ENCODE measurements at places on chromosomes 13 and 19.

DNA sequence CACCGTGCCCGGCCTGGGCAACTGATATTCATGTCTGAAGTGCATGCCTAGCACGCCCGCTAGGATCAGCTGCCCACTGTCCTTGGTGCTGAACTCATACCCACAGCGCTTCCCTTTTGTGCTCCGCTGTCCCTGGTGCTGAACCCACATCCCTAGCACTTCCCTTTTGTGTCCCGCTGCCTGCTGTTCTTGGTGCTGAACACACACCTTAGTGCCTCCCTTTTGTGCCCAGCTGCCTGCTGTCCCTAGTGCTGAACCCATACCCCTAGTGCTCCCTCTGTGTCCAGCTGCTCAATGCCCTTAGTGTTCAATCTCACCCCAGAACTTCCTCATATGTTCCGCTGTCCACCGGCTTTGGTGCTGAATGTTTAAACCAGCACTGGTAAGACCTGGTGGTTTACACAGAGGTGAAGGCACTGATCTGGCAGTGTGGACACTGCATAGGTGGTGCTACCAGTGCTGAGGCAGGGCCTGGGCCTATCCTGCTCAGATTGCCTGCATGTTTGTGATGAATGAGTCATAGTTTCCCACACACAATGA lies 26.3 kb upstream of the SIGLEC11 start:
- DNase-seq = peak; percentile 81

DNA sequence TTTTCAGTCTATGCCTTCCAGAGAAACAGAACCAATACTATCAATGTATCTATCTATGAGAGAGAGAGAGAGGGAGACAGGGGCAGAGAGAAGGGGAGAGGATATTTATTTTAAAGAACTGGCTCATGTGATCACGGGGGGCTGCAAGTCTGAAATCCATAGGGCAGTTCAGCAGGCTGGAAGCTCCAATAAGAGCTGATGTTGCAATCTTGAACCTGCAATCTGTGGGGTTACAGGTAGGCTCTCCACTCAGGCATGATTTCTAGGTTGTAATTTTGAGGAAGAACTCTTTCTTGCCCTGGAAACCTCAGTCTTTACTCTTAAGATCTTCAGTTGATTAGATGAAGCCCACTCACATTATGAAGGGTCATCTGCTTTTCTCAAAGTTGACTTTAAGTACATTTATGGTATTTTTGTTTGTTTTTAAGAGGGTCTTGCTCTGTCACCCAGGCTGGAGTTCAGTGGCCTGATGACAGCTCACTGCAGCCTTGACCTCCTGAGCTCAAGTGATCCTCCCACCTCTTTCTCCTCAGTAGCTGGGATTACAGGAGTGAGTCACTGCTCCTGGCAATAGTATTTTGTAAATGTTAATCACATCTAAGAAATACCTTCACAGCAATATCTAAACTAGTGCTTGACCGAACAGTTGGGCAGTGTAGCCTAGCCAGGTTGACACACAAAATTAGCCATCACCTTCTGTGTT lies 376.4 kb downstream of the FGF9 start:
- DNase-seq = no peak

DNA sequence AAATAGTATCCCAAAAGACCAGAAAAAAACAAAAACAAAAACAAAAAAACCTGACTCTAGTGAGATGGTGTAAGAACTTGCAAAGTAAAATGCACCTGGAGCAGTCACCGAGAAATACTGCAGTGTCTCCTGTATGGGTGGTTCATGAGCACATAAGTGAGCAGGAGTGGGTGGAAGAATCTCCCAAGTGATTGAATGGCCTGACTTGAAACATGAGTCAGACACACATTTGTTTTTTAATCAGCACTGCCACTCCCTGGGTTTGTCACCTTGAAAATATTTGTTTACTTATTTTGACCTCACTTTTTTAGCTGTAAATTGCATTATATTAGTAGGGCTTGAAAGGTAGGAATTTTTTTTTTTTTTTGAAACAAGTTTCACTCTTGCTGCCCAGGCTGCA lies 2.0 kb downstream of the ZNF431 start:
- DNase-seq = no peak

DNA sequence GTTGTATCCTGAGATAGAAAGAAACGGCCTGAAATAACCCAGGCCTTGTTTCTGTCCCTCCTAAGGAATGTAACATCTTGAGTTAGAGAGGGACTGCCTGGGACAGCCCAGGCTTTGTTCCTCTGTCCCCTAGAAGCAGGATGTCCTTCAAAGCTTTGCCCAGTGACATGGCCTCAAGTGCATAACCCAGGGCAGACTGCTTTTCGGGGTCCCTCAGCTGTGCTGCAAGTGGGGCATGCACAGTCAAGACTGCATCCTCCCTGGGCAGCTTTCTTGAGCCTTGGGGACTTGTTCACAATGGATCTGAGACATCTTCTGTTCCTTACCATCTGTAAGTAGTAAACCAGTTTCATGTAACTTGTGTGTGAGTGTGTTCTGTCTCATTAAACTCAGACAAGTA lies 7.5 kb upstream of the EPSTI1 start:
- DNase-seq = no peak

All from CD4-positive, CD25-positive, alpha-beta regulatory T cell (primary cell).